CD4-positive, alpha-beta T cell treated with Interleukin-17A for 4 hours (primary cell): ENCODE measurements at places on chromosomes 6 and 20.

- DNase-seq, result no peak
These were observed 17.0 kb downstream of the MDGA1 start for GRCh38 chr6:37680668-37681067.

GRCh38 chr6:37663019-37663810 lies 34.5 kb downstream of the MDGA1 start:
- DNase-seq, result no peak

- DNase-seq, result no peak
These were observed 142.7 kb upstream of the EXOC2 start for GRCh38 chr6:835476-836160.

GRCh38 chr20:4559106-4559505 lies 162.6 kb upstream of the PRND start:
- DNase-seq, result no peak

GRCh38 chr6:26270486-26270861 lies 94.5 kb upstream of the BTN3A2 start:
- DNase-seq, result peak; percentile 44

- DNase-seq, result peak; percentile 54
These were observed 56.7 kb upstream of the CEP85L start for GRCh38 chr6:118708055-118708454.

GRCh38 chr6:41656002-41656691 lies 17.9 kb downstream of the MDFI start:
- DNase-seq, result no peak

- no peak for DNase-seq
These were observed 60.1 kb upstream of the PRSS16 start for GRCh38 chr6:27187231-27188060.

DNA sequence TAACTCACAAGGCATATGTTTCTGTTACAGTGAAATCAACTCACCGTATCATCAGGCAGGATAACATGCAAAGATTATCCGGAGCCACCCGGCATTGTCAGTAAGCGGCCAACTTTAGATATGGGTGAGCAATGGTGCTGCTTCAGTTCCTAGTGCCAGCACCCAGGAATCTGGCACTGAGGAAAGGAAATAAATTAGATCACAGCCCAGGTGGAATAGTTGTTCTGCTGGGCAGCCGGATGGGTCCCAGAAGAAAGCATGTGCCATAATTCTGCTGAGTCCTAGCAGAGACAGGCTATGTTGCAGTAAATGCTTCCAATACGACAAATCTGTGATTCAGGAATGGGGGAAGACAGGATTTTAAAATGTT lies 183.6 kb upstream of the SPTLC3 start:
- no peak for DNase-seq

DNA sequence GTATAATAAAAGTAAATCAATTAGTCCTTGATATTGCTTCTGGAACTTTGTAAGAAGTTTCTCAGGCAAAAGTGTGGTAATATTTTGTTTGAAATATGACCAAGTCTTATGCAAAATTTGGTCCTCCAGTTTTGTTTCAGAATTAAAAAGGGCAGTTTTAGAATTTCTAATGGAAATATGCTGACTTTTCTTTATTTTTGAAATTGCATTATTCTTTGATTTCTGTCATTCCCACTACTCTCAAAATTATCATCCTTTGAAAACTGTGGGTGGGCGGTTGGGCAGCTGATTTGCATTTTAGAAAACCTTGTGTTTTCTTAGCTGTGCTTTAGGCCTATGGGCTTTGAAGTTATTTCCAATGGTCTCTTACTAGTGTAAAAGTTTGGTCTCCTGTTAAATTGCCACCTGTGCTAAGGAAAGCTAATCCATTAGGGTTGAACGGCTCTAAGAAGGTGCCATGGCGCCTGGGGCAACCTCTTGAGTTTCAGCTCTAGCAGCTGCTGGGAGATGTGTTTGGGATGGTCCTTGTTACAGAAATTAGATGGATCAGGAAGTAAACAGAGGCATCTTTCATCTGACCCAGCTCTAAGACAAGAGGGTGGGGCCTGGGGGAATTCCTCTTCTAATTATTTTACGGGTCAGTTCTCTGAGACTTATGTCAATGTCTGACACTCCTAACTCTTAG lies 880.8 kb upstream of the SLC35B3 start:
- no peak for DNase-seq

DNA sequence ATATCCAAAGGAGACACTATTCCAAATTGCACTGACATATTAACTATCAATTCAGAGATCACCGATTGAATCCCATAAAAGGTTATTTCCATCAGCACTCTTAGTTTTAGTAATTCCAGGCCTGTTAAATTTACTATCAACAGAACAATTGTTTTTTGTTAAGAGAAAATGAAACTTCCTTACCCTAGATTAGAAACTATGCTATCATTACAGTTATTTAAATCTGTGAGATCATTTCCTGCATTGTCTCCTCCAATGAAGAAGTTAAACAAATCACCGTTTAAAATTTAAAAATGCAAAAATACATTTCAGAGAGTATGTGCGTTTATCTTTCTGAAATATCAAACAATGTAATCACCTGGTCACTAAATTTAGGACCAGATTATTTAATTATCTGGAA lies 57.5 kb downstream of the HIVEP2 start:
- no peak for DNase-seq

- DNase-seq, result no peak
These were observed 50.0 kb downstream of the SLC23A2 start for GRCh38 chr20:4951299-4951698.

DNA sequence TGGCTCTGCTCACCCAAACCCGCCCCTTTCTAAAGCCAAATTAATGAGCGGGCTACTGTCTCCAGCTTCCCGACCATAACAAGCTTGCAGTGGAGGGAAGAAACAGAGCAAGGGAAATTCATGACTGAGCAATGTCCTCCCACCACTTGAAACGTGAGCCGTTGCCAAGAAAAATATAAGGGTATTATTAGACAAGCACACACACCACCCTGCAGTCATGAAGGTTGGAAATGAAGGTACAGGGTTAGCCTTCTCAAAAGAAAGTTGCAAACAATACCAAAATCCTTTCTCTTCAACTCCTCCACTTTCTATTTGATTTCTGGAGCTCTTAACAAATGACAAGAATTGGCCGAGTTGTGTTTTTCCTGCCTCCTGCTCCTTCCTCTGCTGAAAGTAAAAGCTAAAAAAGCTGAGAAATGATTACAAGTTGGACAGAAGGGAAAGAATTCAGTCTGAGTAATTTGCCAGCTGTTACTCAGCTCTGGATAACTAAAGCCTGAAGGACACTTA lies 151.1 kb upstream of the B3GAT2 start:
- no peak for DNase-seq

- peak; percentile 7 for DNase-seq
These were observed 38.5 kb upstream of the DEK start for GRCh38 chr6:18302561-18303439.

DNA sequence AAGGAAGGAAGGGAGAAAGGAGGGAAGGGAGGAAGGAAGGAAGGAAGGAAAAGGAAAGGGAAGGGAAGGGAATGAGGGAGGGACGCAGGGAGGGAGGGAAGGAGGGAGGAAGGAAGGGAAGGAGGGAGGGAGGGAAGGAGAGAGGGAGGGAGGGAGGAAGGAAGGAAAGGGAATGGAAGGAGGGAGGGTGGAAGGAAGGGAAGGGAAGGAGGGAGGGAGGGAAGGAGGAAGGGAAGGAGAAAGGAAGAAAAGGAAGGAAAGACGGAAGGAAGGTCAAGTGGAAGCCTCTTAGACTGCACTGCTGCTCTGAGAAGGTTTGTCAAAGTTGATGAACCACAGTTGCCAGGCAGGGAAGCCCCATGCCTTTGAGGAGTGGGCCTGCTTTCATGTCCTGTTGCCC lies 324.3 kb upstream of the ZFP64 start:
- DNase-seq, result no peak

- no peak for DNase-seq
These were observed 1.3 kb downstream of the C6orf141 start for GRCh38 chr6:49551866-49552129.

- DNase-seq, result no peak
These were observed 232.5 kb downstream of the LAMA2 start for GRCh38 chr6:129115471-129115870.

- no peak for DNase-seq
These were observed 501.1 kb downstream of the PTPRT start for GRCh38 chr20:42688576-42688975.

- DNase-seq, result no peak
These were observed 4.3 kb downstream of the BHLHE23 start for GRCh38 chr20:63002511-63002910.

DNA sequence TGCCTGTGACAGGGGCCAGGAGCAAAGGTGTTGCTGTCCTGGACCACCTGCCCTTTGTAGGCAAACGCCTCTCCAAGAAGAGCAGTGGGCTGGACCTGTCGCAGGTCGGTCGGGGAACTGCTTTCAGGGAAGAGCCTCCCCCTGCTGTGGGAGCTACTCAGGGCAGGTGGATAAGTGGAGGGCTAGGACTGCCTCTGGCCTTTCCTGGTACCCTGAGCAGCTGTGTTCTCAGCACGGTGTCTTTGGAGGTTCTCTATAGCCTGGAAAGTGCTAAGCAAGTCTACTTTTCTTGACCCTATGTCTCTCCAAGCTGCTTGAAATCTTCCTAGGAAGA lies 35.0 kb downstream of the BPIFB1 start:
- no peak for DNase-seq
